Smooth muscle cell of bladder (primary cell): ENCODE measurements at places on chromosomes 3 and 15. TPM values are rescaled to one million over a fixed set of nuclear protein-coding genes. Genes with fewer than 3 reads are reported as not detected.

Gene STX19
- total RNA-seq: not detected in 2 replicates

Gene PRKAR2A
- 20.5 and 25.4 TPM in 2 replicates for total RNA-seq

Gene POC1A
- total RNA-seq: 3.8 and 4.6 TPM in 2 replicates

Gene EPB42
- total RNA-seq: not detected in 2 replicates

Gene TBL1XR1
- 253 and 387 TPM in 2 replicates for total RNA-seq

Gene P2RY12
- total RNA-seq: 0.28 and 0.46 TPM in 2 replicates

Gene ARHGAP31
- total RNA-seq: 3.8 and 4.9 TPM in 2 replicates

Gene LRRC31
- total RNA-seq: not detected in 2 replicates

Gene XCR1
- total RNA-seq: under 0.01 TPM in 2 replicates

Gene PPM1L
- 0.83 and 1.00 TPM in 2 replicates for total RNA-seq

Gene ANKRD63
- total RNA-seq: not detected in 2 replicates

Gene TEX55
- total RNA-seq: not detected in 2 replicates

Gene IGSF11
- total RNA-seq: 0.09 and 0.14 TPM in 2 replicates

Gene COL6A5
- total RNA-seq: not detected in 2 replicates

Gene CORO2B
- 4.3 and 5.3 TPM in 2 replicates for total RNA-seq

Gene EXD1
- total RNA-seq: not detected in 2 replicates

Gene SPINT1
- 0.18 and 0.43 TPM in 2 replicates for total RNA-seq

Gene SHC4
- total RNA-seq: 1.8 and 3.8 TPM in 2 replicates
